T-helper 2 cell (primary cell): ENCODE measurements at places on chromosomes 7 and 10.

- DNase-seq = no peak
Measured at GRCh38 chr10:101237982-101238731, 8.9 kb upstream of the LBX1 start.

DNA sequence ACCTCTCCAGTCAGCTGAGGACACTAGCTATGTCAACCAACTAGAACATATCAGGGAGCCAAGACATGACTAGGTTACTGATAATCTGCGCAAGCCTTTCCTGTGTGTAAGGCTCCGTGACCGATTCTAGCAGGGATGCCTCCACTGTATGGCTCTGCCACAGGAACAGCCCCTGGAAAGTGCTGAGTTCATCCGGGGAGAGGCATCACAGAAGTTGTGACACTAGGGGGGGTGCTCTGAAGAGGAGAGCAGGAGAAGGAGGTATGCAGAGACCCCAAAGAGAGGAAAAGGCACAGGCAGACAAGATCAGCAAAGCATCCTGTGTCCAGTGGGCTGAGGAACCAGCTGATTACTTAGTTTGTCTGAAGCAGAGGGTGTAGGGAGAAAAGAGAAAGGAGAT lies 13.5 kb downstream of the UPP1 start:
- no peak for DNase-seq

- DNase-seq = no peak
Measured at GRCh38 chr7:69790977-69791724, 192.9 kb downstream of the AUTS2 start.

DNA sequence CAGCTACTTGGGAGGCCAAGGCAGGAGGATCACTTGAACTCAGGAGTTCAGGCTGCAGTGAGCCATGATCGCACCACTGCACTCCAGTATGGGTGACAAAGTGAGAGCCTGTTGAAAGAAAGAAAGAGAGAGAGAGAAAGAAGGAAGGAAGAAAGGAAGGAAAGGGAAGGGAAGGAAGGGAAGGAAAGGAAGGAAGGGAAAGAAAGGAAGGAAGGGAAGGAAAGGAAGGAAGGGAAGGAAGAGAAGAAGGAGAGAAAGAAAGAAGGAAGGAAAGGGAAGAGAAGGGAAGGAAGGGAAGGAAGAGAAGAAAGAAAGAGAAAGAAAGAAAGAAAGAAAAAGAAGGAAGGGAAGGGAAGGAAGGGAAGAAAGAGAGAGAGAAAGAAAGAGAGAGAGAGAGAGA lies 61.5 kb downstream of the CLIP2 start:
- DNase-seq = no peak

GRCh38 chr7:157579425-157579824 lies 242.6 kb downstream of the DNAJB6 start:
- no peak for DNase-seq

DNA sequence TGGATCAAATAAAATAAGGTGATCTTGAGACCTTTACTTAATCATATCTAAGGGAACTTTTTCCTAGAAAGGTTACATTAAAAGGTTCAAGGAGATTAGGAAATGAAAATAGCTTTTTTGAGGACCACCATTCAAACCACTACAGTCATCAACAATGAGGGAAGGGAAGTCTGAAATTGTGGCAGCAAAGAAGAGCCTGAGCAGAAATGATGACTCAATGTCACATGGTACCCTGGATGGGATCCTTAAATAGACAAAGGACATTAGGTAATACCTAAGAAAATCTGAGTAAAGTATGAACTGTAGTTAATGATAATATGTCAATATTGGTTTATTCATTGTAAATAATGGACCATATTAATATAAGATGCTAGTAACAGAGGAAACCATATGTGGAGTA lies 236.0 kb downstream of the SEMA3D start:
- no peak for DNase-seq

DNA sequence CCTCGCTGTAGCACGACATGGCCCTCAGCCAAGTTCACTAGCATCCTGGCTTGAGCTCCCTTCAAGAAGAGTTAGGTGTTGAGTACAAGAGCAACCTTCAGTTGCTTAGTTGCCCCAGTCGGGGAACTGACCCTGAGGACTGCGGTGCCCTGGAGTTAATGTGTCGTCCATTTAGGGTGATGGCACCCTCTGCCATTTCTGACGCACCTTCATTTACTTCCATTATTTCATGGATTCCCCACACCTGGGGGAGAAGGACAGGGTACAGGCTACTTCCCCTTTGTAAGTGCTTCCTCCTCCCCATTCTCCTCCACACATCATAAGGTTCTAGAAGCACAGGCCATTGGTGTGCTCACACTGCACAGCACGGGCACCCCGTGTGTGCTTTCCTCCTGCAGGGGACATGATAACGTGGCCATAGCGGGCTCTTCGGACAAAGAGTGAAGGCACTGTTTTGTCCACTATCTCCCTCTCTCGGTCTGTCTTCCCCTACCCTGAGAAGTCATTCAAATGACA lies 1.8 kb downstream of the ALOX5 start:
- no peak for DNase-seq

GRCh38 chr10:31756729-31757110 lies 171.9 kb downstream of the ARHGAP12 start:
- no peak for DNase-seq

- no peak for DNase-seq
Measured at GRCh38 chr10:119281581-119282071, 74.3 kb downstream of the GRK5 start.

DNA sequence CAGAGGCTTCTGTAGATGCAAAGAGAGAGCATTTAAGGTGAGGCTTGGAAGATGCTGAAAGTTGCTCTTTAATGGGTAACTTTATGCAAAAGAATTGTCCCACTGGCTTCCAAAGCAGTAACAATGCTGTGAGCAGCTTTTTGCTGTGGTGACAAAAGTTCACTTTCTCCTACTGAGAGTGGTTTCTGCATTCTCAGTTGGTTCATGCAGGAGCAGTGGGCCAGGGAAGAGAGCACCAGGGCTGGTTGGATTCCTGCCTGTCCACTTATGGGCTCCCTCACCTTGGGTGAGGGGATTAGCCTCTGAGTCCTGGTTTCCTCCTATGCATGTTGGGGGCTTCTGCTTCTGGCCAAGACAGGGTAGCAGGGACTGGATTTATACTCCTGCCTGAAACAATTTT lies 31.1 kb upstream of the GOLGA7B start:
- no peak for DNase-seq

DNA sequence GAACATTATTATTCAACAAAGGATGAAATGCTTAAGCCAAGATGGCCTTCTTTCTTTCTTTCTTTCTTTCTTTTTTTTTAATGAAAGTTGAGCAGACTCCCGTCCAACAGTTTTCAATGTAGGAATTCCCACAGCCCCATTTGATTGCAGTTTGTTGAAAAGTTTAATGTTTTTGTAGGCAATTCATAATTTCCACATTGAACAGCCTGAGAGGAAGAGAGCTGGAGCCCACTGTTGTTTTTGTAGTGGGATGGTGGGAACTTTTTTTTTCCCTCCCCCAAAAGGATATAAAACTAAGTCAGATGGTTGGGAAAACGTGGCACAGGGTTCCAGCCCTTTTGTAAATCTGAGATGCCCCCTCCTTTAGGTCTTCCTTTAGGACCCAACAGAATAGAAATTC lies 86.6 kb downstream of the TCF7L2 start:
- no peak for DNase-seq

DNA sequence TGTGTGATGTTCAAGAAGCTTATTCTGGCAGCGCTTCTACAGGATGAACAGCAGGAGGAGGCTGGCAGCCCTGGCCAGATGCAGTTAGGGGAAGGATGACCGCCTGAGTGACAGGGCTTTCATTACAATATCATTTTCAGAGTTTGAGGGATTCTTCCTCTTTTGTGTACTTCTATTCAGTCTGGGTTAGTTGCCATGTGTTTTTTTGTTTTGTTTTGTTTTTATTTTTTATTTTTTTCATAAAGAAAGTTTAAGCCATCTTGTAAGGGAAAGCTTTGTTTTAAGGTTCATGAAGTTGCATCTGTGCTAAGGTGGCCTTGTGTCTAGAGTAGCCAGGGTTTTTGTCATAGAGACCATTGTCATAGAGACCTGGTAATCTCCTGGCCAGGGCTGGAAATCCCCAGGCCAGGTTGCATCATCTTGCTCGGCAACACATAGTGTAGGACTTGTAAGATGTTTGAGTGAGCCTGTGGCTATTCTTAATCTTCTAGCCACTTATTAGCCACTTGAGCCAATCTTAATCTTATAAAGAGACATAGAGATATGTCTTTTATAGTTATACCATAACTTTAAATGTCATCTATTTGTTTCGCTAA lies 230.5 kb upstream of the TMEM229A start:
- no peak for DNase-seq

- DNase-seq = no peak
Measured at GRCh38 chr10:131851346-131851745, 49.5 kb upstream of the PPP2R2D start.

DNA sequence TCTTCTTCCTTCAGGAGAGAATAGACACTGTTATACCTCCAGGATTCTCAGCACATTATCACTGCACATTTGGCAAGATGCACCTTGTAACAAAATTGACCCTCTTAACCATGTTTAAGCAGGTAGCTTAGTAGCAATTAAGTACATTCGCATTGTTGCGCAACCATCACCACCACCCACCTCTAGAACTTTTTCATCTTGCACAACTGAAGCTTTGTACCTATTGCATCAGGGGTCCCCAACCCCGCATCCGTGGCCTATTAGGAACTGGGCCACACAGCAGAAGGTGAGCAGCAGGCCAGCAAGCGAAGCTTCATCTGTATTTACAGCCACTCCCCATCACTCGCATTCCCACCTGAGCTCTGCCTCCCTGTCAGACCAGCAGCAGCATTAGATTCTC lies 29.9 kb upstream of the SMURF1 start:
- no peak for DNase-seq

DNA sequence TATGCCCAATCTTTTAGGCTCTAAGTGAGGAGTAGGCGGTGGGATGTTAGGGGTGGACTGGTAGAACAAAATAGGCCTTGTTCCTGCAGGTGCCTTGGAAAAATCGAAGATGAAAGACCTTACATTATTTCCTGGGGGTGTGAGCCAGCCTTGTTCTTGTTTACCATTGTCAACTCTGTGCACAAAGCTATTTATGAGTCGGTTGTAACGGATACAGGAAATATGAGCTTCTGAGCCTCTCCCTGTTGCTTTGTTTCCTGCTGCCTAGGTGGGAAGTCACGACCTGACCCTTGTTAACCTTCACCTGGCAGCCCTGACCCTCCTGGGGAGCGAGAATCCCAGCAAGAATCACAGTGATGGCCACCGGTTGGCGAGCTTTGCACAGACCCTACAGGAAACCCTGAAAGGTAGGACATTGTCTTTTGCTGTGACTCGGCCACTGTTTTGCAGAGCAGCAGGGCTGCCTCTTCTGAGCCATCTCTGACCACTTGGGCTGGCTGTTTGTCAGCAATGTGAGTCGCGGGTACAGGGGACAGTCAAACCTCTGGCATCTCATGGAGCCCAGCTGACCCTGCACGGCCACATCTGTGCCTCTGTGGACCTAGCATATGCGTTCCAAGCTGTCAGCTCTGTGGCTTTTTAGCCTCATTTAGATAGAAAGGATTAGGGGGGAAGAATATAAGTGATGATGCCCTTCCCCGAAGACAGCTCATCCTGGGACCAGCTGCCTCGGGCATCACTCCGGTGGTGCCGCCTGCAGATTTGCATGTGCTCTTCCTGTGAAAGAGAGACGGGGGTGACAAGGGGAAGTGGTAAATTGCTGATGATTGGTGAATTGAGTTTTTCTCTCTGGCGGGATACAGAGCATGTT lies 102.1 kb upstream of the ANLN start:
- peak; percentile 91 for DNase-seq

GRCh38 chr7:40000734-40001315 lies 50.8 kb downstream of the CDK13 start:
- DNase-seq = no peak

GRCh38 chr7:69663911-69664832 lies 65.9 kb downstream of the AUTS2 start:
- DNase-seq = no peak

DNA sequence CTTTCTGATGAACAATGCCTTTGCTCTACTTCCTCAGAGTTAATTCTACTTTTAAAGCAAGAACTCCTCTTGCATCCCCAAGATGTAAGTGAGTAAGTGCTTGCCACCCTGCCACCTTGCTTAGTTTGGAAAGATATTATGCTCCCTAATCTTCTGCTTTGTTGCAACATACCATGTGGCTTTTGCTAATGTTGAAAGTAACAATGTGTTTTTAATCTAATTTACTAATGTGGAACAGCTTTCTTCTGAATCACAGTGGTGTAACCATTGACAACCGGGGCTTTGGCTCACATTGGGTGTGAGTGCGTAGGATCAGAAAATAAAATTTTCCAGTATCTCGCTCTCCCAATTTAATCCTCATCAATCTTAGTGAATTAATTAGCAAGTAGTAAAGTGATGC lies 254.1 kb upstream of the PTER start:
- DNase-seq = no peak

DNA sequence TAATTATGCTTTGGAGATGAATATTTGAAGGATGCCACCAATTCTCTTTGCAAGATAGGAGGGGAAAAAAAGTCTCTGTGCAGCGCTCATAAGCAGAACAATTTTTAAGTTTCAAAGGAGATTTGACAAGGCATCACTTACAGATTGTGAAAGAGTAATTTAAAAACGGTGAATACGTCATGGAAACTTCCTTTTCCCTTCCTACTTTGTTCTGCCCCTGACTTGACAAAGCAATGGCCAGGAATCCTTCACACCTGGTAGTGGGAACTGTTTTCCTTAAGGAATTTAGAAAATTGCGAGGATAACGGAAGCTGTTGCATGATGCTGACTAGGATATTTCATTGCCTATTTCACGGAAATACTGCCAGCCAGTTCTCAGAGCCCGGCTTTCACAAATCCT lies 16.7 kb downstream of the FAM107B start:
- DNase-seq = no peak

DNA sequence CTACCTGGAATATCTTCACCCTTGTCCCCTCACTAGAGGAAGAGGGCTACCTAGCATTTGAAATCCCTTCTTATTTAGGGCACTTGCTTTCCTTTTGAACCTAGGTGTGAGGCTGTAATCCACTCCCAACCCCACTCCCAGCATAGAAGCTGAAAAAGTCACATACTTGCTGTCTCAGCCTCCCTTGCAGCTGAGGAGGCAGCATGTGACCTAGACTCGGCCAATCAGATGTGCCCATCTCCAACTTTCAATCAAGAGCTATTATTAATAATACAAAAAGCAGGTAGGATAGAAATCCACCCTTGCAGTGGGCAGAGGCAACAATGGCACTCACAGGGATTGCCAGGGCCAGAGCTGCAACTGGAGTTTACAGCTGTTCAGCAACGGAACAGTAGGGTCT lies 70.7 kb downstream of the DNAJC12 start:
- no peak for DNase-seq
